ENCODE measurements at places on chromosomes 7 and 10.

GRCh38 chr7:24707988-24708615 lies 49.2 kb downstream of the GSDME start:
- no peak for DNase-seq

- DNase-seq = no peak
Measured at GRCh38 chr10:51462076-51462779, 237.2 kb downstream of the CSTF2T start.

- DNase-seq = no peak
Measured at GRCh38 chr10:15783941-15784636, 64.4 kb upstream of the ITGA8 start.

GRCh38 chr10:33664070-33664469 lies 329.6 kb upstream of the NRP1 start:
- DNase-seq = no peak

- no peak for DNase-seq
Measured at GRCh38 chr7:1324028-1324900, 91.6 kb downstream of the UNCX start.

DNA sequence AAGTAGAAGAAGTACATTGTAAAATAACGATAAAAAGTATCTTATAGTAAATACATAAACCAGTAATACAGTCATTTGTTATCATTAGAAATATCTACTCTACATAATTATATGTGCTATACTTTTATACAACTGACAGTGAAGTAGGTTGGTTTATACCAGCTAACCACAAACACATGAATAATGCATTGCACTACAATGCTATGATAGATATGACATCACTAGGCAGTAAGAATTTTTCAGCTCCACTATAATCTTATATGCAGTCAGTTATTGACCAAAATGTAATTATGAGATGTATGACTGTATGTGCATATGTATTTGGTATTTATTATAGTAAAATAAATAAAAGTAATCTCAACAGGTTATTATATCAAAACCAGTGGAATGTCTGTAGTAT lies 23.4 kb upstream of the SGCE start:
- no peak for DNase-seq

GRCh38 chr7:129764247-129765084 lies 152.9 kb downstream of the NRF1 start:
- DNase-seq = no peak

DNA sequence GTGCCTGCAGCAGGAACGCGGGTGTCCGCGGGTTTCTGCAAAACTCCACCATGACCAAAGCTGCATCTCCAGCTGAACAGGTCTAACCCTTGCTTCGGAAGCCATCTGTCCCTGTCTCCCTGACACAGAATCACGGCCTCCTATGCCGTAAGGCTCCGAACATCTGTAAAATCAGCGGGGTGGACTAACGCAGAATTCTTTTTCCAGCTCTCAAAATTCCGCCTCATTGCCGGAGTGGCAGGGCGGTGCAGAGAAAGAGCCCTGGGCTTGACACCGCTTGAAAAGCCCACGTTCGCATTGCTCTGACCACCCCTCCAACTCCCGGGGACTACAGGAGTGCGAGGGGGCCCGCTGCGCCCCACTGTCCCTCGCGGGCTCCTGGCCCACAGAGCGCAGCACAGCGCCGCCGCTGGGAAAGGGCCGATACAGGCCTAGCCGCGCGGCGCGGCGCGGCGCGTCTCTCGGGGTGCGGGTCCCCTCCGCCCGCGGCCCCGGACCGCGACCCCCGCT lies 409 bp downstream of the DNMBP start:
- no peak for DNase-seq

DNA sequence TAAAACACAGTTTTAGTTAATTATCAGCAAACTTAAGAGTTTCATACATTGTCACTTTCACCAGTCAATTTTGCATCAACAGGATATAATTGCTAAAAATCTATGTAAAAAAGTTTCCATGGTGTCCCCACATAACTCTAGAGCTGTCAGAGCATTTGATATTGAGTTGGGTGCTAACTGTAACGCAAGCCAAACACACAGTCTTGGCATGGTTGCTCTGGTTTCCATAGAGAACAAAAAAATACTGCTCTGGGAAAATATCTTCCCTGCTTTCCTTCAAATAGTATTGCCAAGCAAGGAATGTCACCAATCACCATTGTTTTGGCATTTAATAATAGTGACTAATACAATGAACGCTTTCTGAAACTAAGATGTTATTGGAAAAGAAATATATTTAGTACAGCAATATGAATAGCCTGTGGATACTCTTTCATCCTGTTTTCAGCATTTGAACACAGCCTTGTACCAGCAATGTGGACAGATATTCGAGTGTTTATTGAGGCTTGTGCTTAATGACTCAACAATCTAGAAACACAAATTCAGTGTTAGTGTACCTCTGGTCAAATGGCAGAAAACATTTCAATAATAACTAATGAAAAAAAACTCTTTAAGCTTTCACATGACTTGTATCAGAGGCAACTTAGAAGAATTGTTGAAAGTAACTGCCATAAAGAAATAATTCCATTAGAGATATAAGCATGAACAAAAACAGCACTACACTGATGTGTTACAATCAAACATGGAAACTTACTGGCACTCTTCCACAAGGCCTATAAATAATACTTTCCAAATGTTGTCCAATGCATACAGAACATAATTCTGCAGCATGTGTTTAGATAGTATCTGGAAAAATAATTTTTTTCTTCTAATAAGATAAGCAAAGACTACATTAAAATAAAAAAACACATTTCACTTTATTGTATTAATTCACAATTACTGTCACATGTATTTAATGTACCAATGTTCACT lies 1469.5 kb upstream of the CELF2 start:
- DNase-seq = no peak

DNA sequence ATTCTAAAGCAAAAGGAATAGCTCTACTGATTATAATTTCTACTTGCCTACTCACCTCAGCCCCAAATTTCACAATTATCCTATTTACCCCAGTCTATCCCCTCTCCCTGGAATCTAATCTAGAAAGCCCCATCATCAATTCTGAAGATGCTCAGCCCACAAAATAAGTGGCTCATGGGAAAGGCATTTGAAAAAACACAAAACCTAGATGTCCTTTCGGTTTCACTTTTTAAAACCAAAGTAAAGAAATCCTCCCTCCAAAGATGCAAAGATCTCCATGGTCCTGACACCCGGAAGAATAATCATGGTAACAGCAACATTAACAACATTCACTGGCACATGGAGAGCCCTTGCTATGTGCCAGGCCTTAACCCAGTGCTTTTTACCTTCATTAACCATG lies 224.8 kb downstream of the FGFR2 start:
- DNase-seq = no peak

GRCh38 chr7:43735802-43736603 lies 6.7 kb upstream of the COA1 start:
- no peak for DNase-seq

GRCh38 chr7:150860978-150861295 lies 8.6 kb downstream of the AOC1 start:
- no peak for DNase-seq

GRCh38 chr7:28069807-28070206 lies 110.8 kb downstream of the JAZF1 start:
- no peak for DNase-seq

DNA sequence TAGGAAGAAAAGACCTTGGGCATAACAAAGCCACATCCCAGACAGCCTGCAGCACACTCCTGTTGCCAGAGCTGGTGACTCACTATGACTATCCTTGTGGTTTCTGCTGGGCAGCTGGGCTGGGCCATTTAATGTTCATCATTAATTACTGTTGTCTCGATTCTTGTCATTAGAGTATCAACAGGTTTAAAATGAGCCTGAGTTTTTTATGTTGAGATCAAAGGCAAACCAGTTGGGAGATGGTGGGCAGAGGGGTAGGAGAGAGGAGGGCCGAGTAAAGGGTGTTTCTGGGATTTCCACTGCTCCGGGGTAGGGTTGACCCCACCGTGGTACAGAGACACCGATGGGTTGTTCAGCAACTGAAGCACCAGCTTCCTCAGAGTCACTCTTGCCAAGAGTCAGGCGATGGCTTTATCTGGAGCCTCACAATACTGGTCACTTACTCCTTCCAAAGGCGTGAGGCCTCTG lies 128.7 kb upstream of the LYZL1 start:
- no peak for DNase-seq

- no peak for DNase-seq
Measured at GRCh38 chr10:43712821-43713584, 64.3 kb upstream of the ZNF32 start.

DNA sequence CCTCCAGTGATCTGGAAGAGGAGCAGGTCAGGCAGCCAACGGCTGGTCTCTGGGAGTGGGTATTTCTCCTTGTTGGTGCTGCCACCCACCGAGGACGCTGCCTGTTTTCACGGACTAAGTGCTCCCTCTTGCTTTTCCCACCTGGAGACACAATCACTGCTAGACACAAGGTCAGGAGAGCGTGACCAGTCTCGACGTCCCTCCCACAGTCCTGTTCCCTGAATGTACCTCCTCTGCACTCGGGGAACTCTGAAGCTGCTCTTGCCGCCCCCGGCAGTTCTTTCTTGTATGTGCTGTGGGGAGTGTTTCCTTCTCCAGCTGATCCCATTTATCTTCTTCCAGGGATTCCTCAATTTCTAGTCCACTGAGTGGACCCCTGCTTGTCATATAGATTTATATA lies 89.4 kb downstream of the CYTH3 start:
- no peak for DNase-seq

GRCh38 chr7:139065323-139065722 lies 29.5 kb upstream of the ZC3HAV1L start:
- no peak for DNase-seq

- DNase-seq = no peak
Measured at GRCh38 chr10:62763155-62763554, 41.4 kb upstream of the ADO start.

DNA sequence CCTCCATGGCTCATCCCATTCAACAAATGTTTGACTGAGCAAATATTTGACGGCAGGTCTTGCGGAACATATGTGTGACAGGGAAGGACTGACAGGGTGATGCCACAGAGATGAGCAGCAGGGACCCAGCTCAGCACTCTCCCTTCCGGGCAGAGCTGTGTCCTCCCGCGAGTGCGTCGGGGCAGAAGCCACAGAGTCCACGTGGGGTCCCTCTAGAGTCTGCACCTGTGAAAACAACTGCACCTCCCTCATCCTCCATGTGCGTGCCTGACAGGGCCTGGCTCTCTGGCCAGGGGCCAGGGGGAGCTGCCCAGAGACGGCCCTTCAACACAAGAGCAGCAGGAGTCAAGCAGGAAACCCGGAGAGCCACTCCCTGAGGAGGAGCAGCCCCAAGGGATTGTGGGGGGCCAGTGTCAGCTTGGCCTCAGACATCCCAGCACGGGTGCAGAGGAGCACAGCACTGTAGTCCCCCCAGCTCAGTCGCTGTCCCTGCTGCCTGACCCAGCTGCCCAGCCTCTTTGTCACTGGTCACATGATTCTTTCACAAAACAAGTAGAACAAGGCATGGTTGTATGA lies 83.6 kb upstream of the TMEM72 start:
- DNase-seq = no peak

DNA sequence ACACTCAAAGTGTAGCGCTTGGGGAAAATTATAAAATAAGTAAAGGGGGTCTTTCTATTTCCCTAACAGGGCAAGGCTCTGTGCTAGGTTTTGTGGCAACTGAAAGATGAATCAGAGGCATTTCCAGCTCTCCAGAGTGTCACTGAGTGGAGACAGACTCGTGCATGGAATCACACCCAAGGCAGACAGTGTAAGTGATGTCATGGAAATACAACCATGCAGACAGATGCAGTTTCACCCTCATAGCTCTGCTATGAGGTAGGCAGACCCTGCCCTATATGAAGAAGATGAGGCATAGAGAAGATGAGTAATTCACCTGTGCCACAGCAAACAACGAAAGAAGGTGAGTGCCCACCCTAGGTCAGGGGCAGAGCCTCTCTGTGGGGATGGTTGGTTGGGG lies 57.2 kb upstream of the PITRM1 start:
- DNase-seq = no peak

DNA sequence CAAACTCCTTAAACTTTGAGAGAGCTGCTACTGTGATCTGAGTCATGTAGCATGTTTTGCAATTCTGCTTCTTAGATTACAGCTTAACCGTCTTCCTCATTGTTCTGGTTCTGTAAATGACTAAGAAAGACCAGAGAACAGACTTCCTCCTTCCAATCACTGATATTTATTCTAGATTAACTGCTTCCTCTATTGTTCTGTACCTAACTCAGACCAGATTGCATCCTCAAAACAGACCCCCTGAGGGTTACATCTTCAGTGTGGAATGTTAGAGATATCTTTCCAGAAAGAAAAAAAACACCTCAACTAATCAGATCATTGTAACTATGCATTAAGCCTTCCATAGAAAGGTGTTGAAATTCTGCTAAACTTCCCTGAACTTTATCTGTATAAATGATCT lies 5.7 kb upstream of the PIP start:
- DNase-seq = no peak

DNA sequence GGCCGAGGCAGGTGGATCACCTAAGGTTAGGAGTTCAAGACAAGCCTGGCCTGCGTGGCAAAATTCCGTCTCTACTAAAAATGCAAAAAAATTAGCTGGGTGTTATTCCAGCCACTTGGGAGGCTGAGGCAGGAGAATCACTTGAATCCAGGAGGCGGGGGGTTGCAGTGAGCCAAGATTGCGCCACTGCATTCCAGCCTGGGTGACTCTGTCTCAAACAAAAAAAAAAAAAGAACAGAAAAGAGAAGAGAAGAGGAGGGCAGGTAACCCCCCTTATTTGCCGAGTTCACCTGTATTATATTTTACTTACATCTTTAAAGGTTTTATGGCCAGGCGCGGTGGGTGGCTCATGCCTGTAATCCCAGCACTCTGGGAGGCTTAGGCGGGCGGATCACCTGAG lies 91.7 kb downstream of the RNF216 start:
- DNase-seq = no peak

GRCh38 chr10:129859536-129859935 lies 104.5 kb downstream of the EBF3 start:
- no peak for DNase-seq

DNA sequence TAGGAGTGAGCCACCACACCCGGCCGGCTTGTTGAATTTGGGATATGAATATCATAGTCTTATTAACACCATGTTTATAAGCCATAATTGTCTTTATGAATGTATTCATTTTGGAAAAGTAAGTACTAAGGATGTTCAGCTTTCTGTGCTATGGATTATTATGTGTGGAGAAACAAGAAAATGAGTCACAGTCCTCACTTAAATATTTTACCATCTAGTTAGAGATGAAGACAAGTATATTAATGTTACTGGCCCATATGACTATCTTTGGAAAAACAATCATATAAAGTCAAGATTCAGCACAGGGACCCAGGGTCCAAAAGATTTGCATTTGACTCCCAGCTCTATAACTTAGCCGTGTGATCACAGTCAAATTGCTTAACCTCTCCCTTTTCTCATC lies 9.8 kb upstream of the TOMM7 start:
- DNase-seq = no peak

- no peak for DNase-seq
Measured at GRCh38 chr10:106672517-106673175, 491.9 kb downstream of the SORCS1 start.

- DNase-seq = no peak
Measured at GRCh38 chr10:96416643-96417042, 57.8 kb upstream of the OPALIN start.

DNA sequence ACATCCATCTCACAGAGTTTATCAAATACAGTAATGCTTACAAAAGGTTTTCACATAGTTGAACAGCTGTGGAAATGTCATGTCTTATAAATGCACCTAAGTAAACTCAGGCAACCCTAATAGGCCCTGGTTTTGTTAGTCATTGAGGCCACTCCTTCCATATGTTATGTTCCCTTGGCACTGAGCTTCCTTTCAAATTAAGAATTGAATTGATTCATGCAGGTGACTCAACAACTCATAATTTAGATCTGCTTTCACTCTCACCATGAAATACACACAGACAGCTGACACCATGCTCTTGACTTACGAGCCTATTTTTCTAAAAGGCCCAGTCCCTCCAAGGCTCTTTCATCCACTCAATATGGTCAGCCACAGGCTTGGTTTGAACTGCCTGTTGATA lies 476.9 kb downstream of the KCNMA1 start:
- no peak for DNase-seq
